NCI-H1092 treated with DMSO at 0.1 percent for 48 hours (cell line): ENCODE measurements at places on chromosomes 13 and 19.

GRCh38 chr19:47697863-47698609, 15.2 kb upstream of the EHD2 start:
- DNase-seq = peak; percentile 16

DNA sequence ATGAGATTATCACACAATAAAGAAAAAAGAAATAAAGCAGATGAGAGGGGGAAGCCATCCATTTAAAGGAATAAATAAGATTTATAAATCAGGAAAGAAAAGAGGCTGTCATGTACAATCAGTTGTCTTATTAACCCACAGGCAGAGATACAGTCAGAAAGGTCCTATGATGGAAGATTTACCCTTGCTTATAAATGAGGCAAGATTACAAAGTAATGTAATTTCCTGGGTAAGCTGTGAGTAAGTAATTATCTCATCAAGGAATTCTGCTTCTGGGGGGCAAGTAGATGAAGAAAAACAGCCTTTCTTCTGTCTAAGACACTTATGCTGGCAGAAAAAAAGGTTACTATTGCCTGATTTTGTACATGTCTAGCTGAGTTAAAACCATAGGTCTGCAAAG, 146.4 kb downstream of the FGF14 start:
- no peak for DNase-seq

DNA sequence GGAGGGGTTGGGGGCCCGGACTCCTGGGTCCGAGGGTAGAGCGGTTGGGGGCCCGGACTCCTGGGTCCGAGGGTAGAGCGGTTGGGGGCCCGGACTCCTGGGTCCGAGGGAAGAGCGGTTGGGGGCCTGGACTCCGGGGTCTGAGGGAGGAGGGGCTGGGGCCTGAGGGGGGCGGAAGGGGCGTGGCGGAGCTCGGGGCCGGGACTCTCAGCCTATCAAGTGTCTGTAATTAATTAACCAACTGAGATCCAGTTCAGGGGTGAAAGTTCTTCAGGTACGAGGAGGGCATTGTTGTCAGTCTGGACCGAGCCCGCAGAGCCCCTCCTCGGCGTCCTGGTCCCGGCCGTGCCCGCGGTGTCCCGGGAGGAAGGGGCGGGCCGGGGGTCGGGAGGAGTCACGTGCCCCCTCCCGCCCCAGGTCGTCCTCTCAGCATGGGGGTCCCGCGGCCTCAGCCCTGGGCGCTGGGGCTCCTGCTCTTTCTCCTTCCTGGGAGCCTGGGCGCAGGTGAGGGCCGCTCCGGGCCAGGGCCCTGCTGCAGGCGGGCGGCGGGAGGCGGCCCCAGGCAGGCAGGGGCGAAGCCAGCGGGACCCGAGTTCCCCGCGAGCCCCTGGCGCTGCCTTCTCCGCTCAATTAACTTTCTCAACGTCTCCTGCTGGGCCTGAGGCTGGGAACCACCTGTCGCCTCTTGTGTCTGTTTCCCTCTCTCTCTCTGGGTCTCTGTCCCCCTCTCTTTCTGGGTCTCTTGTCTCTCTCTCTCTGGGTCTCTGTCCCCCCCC, 697 bp downstream of the FCGRT start:
- peak; percentile 33 for DNase-seq

DNA sequence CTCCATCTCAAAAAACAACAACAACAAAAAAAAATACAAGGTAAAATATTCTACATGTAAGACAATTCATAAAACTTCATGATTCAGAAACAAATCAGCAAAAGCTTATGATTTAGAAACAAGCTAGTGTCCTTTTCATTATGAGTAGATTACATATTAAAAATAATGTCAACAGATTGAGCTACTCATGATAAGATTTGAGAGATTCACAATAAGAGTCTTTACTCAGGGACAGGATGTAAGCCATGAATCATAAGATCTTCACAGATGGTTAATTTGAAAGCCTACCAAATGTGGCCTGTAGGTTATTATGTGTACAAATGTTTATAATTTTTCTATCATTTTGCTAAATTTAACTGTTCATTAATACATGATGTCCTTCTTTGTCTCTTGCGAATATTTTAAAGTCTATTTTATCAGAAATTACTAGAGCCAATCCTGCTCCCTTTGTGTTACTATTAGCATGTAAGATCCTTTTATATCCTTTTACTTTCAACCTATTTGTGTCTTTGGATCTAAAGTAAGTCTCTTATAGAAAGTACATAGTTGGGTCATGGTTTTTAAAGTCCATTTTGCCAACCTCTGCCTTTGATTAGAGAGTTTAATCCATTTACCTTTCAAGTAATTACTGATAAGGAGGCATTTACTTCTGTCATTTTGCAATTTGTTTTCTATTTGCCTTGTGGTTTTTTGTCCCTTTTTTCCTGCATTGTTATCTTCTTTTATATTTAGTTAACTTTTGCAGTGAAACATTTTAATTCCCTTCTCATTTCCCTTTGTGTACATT, 68.3 kb upstream of the RXFP2 start:
- DNase-seq = no peak

- DNase-seq = no peak
Observed at GRCh38 chr19:50723069-50723468, at the start of gene CLEC11A. TSS of gene CLEC11A (plus strand) at chr19:50723364. CDS start at chr19:50723526, 162 bp downstream.

DNA sequence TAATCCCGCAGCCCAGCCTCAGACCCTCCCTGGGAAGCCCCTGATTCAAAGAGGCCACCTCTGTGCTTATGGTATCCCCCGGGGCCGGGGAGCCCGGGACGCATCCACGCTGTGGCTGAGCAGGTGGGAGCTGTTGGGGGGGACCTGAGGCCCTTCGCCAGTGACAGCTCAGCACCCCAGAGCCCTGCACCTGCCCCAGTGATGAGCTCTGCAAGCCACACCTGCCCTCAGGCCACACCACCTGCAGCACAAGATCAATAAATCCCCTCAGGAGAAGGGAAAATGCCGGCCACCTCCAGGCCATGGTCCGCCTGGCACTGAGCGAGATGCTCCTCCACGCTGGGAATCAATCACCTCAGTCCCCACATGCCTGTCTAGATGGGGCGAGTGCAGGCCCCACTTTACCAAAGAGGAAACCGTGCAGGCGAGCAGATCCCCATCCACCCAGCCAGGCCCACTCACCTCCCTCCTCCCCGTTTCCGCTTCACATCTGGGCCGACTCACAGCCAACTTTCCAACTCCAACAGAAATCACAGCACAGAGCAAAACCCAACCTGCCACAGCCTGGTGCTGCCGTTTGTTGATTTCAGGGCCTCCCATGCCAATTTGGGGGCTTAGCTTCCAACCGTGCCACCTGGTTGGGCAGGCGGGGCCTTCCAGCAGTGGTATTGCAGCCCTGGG, 12.8 kb downstream of the MOB3A start:
- DNase-seq = no peak
